IPS DF 19.7 (cell line): ENCODE measurements at places on chromosomes 3 and 15.

DNA sequence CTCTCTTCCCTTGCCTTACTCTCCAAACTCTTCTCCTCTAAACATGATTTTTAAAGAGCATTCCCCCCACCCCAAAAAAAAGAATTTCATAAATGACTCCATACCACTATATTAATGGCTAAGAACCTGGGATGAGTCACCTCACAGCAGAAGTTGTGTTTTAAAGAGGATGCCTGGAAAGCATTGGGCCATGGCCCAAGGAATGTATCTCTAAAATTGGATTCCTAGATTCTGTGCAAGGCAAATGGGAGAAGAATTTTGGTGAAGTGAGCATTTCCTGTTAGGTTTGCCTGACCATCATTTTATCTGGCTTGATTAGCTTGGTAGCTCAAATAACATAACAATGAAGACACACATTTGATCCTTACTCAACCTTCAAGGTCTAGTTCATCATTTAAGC lies 251.4 kb downstream of the NR1D2 start:
- no peak for DNase-seq

GRCh38 chr3:77885381-77885780 lies 845.5 kb downstream of the ROBO2 start:
- DNase-seq: no peak

GRCh38 chr15:29134641-29135308 lies 134.8 kb downstream of the NSMCE3 start:
- DNase-seq: no peak

- DNase-seq: no peak
Measured at GRCh38 chr3:119597548-119598288, at the start of gene PLA1A. PLA1A (plus strand) TSS chr3:119597885; CDS start chr3:119597914, 29 bp downstream.

GRCh38 chr3:137812023-137812422 lies 47.9 kb downstream of the SOX14 start:
- no peak for DNase-seq

DNA sequence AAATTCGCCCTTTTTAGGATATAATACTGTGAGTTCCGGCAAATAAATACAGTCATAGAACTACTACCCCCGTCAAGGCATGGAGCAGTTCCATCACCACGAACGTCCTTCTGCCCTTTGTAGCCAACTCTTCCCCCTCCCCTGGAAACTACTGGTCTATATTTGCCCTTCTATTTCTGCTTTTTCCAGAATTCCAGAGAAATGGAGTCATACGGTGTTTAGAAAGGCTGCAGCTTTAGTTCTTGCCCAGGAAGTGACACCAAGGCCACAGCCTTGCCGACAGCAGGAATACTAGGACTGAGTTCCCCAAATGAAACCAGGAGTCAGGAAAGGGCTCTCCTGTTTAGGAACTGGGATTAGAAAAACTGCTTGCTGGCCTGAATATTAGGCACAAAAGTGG lies 291.2 kb downstream of the FAM43A start:
- no peak for DNase-seq

DNA sequence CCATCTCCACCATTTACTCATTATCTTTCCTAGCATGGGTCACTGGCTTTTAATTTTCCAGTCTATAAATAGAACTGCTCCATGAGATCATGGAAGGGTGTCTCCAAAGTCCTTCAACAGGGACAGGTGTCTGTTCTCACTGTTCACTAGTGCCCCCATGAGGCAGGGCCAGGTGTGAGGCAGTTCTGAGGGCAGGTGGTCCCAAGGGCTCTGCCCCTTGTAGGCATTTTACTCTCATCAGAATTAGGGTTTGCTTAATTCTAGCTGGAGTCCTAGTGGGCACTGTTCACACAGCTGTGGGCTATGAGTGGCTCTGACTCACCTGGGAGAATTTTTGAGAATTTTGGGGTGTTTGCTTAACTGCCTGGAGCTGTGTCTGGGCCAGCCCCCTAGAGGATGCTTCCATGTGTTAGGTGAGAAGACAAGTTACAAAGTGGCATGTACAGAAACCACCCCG lies 248.0 kb upstream of the LYSMD4 start:
- no peak for DNase-seq

GRCh38 chr3:171688593-171688992 lies 121.7 kb downstream of the PLD1 start:
- DNase-seq: no peak

DNA sequence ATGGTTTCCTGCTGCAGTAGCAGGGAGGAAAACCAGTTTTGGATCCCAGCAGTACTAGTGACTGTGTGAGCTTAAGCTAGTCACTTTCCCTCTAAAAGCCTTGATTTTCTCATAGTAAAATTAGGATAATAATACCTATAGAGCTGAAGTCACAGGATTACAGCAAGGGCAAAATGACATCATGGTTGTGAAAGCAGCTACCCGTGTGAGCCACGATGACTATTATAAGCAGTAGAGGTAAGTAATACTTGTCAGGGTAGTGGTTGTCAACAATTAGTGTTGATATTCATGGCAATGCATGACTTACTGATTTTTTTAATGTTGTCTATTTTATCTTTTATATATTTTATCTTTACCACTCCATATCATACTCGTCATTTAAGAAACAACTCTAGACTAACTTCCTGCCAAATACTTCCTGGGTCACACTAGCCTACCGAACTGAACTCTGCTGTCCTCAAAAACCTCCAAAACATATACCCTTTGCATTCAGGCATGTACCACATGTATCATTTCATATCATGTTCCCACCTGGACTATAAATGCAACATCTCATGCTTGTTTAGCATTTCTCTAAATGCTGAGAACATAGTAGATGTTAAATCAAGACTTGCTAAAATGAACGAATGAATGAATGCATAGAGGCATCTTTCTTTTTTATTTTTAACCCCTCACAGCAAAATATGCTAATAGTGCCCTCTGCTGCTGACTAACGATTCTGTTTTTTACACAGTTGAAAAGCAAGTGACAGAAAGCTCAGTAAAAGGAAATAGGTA lies 172.6 kb downstream of the P3H2 start:
- no peak for DNase-seq

GRCh38 chr15:64746356-64746755 lies 29.0 kb downstream of the RBPMS2 start:
- no peak for DNase-seq

- DNase-seq: no peak
Measured at GRCh38 chr3:135000465-135000864, 205.4 kb downstream of the EPHB1 start.
